ENCODE measurements at places on chromosomes 6 and 20. TPM values are rescaled to one million over a fixed set of nuclear protein-coding genes. Genes with fewer than 3 reads are reported as not detected.

Gene AIF1
- total RNA-seq = not detected

Gene PSMB9
- 26.6 TPM for total RNA-seq

Gene GHRH
- not detected for total RNA-seq

Gene UBE3D
- 5.5 TPM for total RNA-seq

Gene GABRR1
- total RNA-seq = not detected

Gene IMPG1
- not detected for total RNA-seq

Gene GJA10
- total RNA-seq = not detected

Gene SLPI
- total RNA-seq = 13.8 TPM

Gene EPPIN
- not detected for total RNA-seq

Gene SUMO4
- total RNA-seq = 0.16 TPM

Gene ENPP5
- total RNA-seq = 1.5 TPM

Gene SLC17A1
- total RNA-seq = not detected

Gene COL19A1
- total RNA-seq = not detected

Gene BMP5
- total RNA-seq = not detected

Gene SIRPB2
- total RNA-seq = 0.15 TPM

Gene CEP162
- total RNA-seq = 2.1 TPM

Gene ZNF311
- 0.84 TPM for total RNA-seq

Gene EFCAB8
- total RNA-seq = not detected

Gene ATP9A
- 7.2 TPM for total RNA-seq

Gene GFRA4
- not detected for total RNA-seq

Gene DDO
- total RNA-seq = 0.23 TPM

Gene VGLL2
- not detected for total RNA-seq

Gene CRIP3
- not detected for total RNA-seq

Gene SDC4
- 261 TPM for total RNA-seq

Gene LINC00237
- not detected for total RNA-seq

Gene CRISP3
- not detected for total RNA-seq

Gene OPRM1
- not detected for total RNA-seq

Gene IPCEF1
- 0.94 TPM for total RNA-seq

Gene LHFPL5
- total RNA-seq = not detected

Gene MYMX
- total RNA-seq = not detected

Gene IYD
- total RNA-seq = not detected

Gene ADTRP
- total RNA-seq = 75.8 TPM

Gene HSF2
- total RNA-seq = 7.7 TPM

Gene PLEKHG1
- 0.84 TPM for total RNA-seq

Gene ZNF341
- 1.9 TPM for total RNA-seq

Gene CST3
- total RNA-seq = 353 TPM

Gene TINAG
- total RNA-seq = not detected

Gene STX7
- 26.2 TPM for total RNA-seq

Gene C20orf144
- 0.16 TPM for total RNA-seq

Gene BPIFB1
- total RNA-seq = not detected

Gene GNMT
- not detected for total RNA-seq

Gene SIRPD
- total RNA-seq = not detected

Gene RAMACL
- total RNA-seq = not detected

Measured in hair follicular keratinocyte (primary cell).